ENCODE measurements at places on chromosomes 3 and 15.

DNA sequence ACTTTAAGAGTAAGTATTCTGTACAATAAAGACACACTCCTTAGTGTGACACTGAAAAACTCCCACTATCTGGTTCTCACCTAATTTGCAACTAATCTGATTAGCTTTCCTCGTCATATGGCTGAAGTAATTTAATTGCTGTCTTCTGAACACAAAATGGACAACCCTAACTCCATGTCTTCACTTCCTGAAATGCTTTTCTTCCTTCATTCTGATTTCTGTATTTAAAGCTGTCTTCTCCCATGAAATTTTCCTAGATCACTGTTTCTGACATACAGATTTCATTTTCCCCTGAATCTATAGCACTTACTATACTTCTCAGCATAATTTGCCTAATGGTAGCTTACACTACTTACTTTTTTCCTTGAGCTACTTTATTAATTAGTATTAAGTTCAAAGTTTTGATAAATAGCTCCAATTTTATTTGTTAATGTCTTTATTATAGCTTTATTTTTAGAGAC lies 6.3 kb downstream of the CCPG1 start:
- DNase-seq, result no peak

DNA sequence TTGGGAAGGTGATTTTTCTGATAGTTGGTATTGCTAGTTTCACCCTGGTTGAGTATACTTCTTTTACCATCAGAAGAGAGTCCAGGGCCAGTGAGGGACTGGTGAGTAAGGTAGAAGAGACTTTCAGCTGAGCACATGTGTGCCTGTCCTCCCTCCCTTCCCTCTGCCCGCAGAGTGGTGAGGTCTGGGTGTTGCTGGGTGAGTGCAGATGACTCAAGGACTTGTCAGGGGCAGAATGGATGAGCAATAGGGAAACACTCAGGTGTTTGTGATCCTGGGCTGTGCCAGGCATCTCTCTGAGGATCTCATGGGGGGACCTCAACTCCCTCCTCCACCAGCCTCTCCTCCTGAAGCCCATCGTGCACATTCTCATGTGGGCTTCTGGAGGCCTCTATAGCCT lies 76.0 kb upstream of the GSK3B start:
- DNase-seq, result no peak

GRCh38 chr3:135706758-135707375 lies 258.7 kb upstream of the PPP2R3A start:
- no peak for DNase-seq

GRCh38 chr3:140343211-140344081 lies 334.4 kb upstream of the TRIM42 start:
- no peak for DNase-seq

- DNase-seq, result no peak
These were observed 85.0 kb downstream of the FAM81A start for GRCh38 chr15:59522988-59523461.

DNA sequence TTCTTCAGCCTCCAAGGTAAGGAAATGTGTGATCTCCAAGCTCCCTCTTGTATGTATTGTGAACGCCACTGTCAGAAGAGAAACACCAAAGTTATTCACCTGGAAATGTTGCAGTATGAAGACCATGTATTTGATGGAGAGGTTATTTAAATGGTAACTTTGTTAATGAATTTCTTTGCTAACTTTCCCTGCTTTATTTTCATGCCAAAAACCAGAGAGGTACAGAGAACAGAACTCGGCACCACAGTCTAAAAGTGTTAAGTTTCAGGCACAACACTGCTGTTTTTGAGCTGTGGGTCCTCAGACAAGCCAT lies 73.1 kb upstream of the TNFSF10 start:
- DNase-seq, result no peak

- no peak for DNase-seq
These were observed 4.0 kb downstream of the RPL14 start for GRCh38 chr3:40461161-40461560.

All from activated naive CD4-positive, alpha-beta T cell (primary cell).